ENCODE measurements at places on chromosomes 3 and 15.

GRCh38 chr3:114299941-114300624 is 6.3 kb downstream of the TIGIT start:
- DNase-seq: no peak

DNA sequence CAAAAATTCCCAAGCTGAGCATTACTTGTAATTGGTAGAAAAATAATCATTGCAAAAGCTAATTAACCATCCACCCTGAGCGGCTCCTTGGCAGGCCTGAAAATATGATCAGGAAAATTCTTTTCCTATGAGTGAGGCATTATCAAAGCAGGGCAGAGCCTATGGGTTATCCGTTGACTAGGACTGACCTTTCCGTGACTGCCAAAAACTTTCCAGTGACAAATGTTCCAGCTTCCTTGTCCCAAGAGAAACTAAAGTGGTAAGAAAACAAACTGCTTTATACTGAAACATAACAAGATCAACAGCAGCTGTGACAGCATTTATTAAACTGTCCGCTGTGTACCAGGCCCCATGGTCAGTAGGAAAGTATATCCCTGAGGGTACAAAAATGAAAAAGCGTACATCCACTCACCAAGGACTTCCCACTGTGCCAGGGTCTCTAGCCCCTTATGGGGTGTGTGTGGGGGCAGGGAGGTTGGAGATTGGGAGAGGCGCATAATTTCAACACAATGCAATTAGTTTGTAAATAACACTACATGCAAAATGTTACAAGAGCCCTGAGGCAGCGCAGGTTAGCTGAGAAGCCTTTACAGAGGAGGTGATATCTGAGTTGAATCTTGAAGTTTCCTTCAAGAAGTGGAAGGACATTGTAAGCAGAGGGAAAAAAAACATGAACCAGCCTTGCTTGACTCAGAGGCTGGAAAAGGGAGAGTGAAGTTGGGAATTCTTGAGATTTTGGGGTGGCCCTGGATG is 8.5 kb downstream of the LIPC start:
- DNase-seq: no peak

DNA sequence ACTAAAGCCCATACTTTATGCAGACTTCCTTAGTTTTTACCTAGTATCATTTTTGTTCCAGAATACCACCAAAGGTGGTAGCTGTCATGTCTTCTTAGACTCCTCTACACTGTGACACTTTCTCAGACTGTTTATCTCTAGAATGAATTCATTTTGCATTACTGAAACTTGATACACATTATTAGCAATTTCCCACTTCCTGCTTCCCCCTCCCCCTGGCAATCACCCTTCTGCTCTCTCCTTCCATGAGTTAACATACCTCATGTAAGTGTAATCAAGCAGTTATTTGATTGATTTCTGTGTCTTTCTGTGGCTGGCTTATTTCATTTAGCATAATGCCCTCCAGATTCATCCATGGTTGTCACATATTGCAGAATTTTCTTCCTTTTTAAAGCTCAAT is 204.9 kb downstream of the STAG1 start:
- DNase-seq: no peak

DNA sequence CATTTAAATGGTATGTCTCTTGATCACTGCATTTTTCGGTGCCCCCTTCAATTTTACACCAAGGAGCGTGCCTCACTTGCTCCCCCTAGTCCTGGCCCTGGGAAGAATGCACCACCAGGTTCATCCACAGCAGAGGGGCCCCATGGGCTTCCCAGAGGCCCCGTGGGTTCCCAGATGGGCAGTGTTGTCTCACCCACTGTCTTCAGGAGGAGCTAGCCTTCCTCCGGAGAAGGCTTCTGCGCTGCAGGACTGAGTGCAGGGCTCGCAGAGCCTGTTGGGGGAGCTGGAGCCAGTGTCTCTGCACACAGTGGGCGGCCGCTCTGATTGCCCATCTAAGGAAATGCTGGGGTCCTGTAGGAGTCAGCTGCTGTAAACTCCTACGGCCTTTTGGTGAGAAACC is 45.9 kb downstream of the POLR2M start:
- DNase-seq: no peak

GRCh38 chr3:139523166-139523565 is 16.4 kb downstream of the RBP1 start:
- DNase-seq: no peak

- no peak for DNase-seq
Observed at GRCh38 chr3:24740326-24740725, 245.7 kb upstream of the THRB start.

DNA sequence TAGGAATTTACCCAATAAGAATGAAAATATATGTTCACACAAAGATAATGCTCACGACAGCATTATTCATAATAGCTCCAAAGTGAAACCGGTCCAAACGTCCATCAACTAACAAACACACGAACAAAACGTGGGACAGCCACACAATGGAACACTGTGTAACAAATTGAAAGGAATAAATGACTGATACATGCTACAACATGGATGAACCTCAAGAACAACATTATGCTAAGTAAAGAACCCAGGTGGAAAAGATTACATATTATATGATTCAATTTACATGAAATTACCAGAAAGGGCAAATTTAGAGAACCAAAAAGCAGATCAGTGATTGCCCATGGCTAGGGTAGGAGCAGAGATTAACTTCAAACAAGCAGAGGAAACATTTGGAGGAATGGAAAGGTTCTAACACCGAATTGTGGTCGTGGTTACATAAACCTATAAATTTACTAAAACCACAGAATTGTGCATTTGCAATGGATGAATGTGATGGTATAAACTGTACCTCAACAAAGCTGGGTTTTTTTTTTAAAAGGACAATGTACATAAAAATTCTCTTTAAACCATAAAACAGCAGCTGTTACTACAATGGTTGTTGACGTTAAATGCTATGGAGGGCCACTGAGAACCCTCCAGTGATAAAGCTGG is 76.3 kb downstream of the XXYLT1 start:
- no peak for DNase-seq

DNA sequence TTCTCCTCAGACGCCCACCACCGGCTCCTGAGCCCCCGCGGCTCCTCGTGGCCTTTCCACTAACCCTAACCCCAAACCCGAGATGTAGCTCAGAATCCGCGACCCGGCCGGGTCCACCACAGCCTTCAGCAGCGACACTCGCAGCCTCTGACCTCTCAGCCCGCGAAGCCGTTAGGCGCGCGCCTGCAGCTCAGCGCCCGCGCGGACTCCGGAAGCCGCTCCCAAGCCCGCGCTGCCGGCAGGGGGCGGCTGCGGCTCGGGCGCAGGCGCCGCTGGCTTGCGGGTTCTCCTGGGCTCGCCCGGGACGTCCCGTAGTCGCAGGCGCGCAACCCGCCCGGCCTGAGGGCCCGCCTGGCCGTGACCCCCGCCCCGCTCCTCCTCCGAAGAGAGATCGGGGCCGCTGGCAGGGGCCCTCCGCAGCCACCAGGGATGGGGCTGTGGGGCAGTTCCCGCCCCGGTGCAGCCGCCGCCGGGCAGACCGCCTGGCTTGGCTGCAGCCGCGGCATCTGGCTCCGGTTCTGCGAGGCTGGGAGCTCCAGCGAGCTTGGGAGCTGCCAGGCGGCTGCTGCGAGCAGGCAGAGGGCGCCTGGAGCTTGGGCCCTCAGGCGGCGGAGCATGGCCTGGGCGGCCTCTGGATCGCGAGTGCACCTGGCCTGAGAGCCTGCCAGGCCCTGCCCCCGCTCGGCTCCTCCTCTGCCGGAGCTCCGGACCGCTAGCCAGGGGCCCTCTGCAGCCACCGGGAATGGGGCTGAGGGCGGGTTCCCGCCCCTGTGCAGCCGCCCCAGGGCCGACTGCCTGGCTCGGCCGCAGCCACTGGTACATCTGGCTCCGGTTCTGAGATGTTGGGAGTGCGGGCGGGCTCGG is 120.7 kb downstream of the LMLN start:
- DNase-seq: peak; percentile 73

DNA sequence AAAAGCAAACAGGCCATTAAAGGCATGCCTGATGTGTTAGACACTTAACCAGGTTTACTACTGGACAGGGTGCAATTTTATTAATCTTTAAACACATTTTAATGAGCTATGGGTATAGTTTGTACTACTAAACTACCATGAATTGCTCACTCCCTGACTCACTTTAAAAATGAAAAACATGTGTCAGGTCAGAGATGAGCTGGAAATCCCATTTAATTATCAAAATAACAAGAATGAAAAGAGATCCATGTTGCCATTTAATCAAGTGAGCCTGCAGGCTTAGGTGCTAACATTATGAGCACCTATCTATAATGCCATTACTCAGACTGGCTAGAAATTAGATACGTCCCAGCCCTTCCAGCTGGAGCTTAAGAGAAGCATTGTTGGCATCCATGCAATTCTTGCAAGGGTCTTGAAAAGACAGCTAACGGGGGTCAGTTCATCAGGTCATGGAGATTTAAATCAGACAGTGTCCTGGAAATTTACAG is 224.4 kb downstream of the THRB start:
- no peak for DNase-seq

DNA sequence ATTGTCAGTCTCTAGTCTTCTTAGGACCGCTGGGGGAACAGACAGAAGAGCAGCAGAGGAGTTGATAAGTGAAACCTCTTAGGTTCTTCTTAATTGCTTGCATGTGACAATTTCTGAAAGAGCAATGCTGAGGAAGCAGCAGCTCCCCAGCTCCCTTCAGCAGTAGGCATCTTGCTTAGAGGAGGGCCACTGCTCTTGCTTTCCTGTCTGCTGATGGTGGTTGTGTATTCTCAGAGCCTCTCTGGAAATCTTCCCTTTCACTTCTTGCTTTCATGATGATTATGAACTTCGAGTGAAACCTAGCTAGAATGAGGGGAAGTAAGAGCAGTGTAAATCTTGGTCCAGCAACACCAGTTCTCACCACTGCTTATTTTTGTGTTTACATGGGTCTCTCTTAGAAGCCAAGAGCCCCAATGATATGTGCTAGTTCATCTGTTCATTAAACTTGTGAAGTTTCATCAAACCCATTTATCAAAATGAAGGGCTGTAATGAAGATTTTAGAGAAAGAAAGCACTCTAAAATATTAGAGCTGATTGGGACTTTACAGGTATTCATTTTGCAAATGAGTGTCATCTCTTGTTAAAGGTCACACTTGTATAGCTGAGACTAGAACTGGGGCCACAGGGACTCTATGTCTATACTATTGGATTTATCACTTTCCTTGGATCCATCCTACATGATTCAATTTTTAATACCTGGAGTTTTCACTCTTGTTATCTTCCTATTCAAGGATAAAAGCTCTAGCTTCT is 246.7 kb downstream of the LPP start:
- no peak for DNase-seq

DNA sequence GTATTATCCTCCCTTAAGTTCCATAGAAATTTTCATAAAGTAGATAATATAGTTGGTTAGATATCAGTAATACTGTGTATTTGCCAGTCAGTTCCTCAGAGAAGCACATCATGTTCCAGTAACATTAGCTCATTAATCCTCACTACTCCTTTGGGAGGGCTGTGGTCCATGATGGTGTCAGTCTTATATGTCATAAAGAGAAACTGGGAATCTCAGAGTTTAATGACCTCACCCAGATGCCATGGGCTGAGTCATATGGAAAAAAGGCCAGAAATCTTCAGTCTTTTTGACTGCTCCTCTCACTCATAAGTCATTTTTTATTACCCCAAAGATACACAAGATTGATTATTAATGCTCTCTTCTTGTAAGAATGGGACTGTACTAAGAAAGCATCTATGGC is 188.6 kb downstream of the CHL1 start:
- DNase-seq: no peak

GRCh38 chr15:57003418-57003817 is 85.0 kb downstream of the TCF12 start:
- no peak for DNase-seq

DNA sequence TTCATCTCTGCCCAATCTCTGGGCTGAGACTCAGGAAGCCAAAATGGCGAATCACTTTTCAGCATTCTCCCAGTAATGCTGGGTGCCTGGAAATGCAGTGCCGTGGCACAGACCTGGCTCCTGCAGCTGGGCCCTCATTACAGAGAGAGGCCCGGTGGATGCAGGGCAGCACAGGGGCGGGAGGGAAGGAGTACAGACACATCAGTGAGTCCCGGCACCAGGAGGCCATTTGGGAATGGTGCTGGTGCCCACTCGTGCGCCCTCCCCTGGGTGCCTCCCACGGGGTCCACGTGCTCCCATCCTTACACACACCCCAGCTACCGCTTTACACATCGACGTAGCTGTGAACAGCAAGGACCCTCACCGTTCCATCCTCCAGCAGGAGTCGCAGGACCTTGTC is 13.2 kb downstream of the MYO5C start:
- DNase-seq: no peak

- DNase-seq: no peak
Observed at GRCh38 chr3:52083556-52084087, 27.3 kb upstream of the DUSP7 start.

- no peak for DNase-seq
Observed at GRCh38 chr15:92005154-92005553, 151.6 kb downstream of the SLCO3A1 start.

- DNase-seq: no peak
Observed at GRCh38 chr3:84998545-84998944, 39.8 kb downstream of the CADM2 start.

GRCh38 chr3:188046561-188047211 is 107.3 kb upstream of the LPP start:
- DNase-seq: no peak

DNA sequence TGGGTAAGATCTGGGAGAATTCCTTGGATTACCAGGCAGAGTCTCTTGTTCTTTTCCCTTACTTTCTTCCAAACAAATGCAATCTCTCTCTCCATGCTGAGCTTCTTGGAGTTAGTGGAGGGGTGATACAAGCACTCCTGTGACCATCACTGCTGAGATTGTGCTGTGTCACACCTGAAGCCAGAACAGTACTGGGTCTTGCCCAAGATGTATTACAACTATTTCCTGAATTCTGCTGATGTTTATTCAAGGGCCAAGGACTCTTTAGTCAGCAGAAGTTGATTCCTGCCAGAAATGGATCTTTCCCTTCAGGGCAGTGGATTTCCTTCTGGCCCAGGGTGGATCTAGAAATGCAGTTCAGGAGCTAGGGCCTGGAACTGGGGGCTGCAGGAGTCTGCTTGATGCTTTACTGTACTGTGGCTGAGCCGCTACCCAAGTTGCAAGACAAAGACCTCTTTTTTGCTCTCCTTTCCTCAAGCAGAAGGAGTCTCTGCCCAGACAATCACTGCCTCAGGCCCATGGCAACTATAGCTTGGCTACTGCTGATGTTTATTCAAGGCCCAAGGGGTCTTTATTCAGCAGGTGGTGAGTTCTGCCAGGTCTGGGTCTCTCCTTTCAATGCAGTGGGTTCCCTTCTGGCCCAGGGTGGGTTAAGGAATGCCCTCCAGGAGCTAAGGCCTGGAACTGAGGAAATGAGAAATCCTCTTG is 98.8 kb downstream of the SH3GL3 start:
- no peak for DNase-seq

DNA sequence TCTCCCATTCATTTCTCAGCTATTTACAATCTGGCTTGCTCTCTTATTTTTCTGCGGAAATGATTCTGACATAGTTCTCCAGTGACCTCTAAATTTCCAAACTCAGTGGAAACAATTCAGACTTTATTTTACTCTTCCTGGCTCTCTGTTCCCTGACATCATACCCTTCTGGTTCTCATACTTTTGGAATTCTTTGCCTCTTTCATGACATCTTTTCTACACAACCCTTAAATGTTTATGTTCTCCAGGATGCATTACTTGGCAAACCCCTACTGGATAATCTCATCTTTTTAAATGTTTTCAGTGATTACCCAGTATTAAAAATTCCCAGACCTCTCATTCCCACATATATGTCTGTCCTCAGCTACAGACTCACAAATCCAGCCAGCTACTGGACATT is 23.9 kb upstream of the PLSCR4 start:
- no peak for DNase-seq

Data from KG1 (cell line).